ENCODE measurements at places on chromosomes 2 and 18.

DNA sequence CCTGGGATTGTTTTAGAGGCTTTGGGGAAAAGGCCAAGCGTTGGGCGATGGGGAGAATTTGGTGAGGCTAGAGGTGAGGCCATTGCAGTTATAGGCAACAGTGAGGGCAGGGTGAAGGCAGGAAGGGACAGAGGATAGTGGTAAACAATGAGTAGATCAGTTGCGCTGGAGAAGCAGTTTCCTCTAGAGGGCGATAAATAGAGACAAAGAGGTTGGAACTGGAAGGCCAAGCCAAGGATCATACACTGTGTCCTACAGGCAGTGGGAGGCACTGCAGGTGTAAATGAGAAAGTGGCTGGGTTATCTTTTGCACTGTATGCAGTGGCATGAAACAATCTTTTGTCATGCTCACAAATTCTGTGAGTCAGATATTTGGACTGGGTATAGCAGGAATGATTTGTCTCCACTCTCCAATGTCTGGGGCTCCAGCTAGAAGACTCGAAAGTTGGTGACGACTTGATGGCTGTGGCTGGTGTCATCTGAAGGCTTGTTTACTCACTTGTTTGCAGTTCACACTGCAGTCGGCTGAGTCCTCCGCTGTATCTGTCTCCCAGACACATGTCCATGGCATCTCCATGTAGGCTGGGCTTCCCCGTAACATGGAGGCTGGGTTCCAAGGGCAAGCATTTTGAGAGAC lies 82.1 kb downstream of the TNP1 start:
- DNase-seq = no peak

DNA sequence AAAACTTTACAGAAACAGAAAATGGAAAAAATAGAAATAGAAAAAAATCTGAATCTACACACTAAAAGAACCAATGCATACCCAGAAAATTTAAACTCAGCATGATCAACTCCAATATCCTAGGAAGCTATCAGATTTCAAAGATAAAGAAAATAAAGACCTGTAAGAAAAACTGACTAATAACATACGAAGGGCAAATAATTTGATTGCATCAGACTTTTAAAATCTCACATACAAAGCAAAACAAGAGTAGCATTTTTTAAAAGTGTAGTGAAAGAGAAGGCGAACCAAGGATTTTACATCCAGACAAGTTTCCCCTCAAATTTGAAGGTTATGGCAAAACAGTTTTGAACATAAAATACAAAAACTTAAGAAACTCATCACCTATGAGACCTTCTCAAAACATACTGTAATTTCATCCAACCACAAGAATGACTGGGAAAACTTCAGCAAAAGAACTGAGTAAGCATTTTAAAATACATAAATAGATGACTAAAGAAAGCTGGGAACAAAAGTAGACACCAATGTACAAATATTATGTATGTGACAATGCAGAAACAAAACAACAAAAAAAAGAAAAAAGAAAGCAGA lies 54.8 kb downstream of the NBAS start:
- no peak for DNase-seq

GRCh38 chr2:126627643-126628042 lies 28.3 kb upstream of the GYPC start:
- no peak for DNase-seq

DNA sequence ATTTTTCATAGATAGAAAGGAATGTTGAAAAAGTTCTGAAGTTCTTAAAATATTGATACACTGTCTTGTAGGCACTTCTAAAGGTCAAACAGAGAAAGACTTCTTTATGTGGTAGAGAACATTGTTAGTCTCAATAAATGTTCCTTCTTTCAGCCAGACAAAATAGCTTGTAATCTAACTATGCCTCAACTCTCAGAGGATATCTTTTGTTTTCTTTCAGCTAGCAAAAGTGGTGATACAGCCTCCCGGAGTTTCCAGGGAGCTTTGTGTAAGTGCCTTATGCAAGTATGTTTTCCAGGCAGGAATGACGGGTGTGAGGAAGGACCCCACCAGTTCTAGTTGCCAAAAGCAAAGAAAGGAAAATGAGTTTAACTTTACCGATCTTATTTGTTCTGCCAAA lies 452.1 kb upstream of the ST6GAL2 start:
- no peak for DNase-seq

GRCh38 chr18:14930576-14930975 lies 182.6 kb downstream of the ANKRD30B start:
- no peak for DNase-seq

DNA sequence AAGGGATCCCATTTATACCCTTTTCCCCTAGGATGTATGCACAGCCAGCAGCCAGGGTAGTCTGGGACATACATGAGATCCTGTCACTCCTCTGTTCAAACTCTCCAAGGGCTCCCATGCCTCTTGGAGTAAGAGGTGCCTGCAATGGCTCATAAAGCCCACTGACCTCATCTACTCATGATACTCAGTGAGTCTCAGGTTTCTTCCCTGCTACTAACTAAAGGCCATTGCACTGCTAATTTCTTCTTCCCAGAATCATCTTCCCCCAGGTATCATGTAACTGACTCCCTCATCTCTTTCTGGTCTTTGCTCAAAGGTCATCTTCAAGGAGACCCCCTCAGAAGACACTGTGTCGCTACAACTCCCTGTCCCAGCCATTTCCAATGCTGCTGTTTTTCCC lies 68.2 kb downstream of the CCBE1 start:
- no peak for DNase-seq

GRCh38 chr2:26001743-26002351 lies 19.6 kb upstream of the KIF3C start:
- no peak for DNase-seq

- DNase-seq = no peak
These were observed 55.0 kb downstream of the PKDCC start for GRCh38 chr2:42102591-42103450.

DNA sequence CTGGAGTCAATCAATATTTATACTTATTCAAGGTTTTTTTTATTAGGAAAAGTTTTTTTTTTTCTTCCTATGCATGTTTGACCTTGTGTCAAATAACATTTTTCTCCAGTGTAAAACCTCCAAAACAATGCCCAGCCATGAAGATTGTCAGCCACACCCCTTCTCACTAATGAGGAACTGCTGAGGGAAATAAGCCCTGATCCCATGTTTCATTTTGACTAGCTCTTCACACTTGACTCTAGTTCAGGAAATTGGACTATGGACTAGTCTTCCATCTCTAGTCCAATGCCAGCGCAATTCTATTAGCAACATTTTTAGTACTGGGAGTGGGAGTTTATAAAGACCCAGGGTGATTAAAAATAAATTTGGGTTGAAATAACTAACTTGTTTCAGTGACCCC lies 275.6 kb upstream of the CXCR4 start:
- no peak for DNase-seq

All from stimulated activated CD4-positive, alpha-beta T cell treated with anti-CD3 and anti-CD28 coated beads, Interleukin-12 subunit alpha, Interleukin-12 subunit beta, amount 100 ng/mL, for 4 hours (primary cell).